Activated naive CD8-positive, alpha-beta T cell treated with anti-CD3 and anti-CD28 coated beads, Interleukin-2, amount 50 U/mL, for 16 hours (primary cell): ENCODE measurements at places on chromosomes 5 and 9.

DNA sequence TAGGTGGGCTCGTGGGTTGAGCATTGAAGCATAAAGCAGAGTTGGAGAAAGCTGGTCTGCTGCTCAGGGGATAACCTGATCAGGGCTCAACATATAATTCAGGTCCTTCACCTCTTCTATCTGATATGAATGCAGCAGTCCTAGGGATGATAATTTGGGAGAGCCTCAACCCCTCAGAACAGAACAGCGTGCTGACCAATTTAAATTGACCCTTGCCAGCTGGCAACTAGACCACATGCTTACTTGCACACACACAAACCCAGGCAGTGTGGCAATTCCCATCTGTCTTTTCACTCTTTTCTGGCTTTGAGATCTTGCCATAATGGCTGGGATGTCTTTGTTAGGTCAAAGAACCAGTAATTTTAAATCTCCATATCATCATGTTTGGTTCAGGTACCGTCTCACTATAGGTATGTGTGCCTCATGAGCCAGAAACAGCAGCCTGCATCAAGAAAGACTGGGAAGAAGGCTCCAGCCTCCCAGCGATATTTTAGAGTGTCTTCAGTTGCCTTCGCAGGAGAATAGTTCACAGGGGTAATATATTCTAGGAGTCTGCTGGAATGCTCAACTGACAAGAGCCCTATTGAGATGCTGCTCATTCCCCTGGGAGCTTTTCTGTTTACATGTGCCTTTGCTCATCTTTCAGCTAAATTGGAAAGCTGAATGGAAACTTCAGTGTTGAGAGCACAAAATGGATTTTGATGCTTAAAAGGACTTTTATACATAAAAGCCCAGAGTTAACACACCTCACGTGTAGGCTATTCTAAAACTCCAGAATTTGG is 497.6 kb downstream of the RASEF start:
- no peak for DNase-seq

DNA sequence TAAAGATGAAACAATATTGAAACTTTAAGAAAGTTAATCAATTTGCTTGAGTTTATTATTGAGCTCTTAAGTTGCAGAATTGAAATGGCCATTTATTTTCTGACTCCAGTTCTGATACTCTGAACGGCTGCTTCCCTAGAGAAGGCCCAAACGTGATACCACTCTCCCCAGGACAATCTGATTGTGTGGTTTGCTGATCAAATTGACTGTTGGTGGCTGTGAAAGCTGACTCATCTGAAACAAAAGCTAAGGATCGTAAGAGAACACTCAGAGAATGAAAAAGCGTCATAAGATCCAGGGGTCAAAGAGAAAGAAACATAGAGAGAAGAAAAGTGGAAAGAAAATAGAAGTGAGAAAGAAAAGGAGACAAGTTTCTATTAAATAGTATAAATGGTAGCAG is 147.2 kb downstream of the IZUMO3 start:
- DNase-seq, result no peak

DNA sequence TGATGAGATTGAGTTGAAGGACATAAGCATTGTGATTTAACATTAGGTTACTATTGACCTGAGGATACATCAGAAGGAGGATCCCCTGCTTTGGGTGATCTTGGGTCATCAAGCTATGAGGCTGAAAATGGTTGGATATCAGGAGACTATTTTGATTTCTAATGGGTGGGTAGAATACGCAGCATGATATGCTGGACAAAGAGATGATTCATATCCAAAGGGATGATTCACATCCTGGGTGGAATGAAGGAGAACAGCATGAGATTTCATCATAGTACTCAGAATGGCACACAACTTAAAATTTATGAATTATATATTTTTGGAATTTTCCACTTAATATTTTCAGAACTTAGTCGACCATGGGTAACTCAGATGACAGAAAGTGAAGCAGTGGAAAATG is 1759.5 kb upstream of the C9orf72 start:
- no peak for DNase-seq

GRCh38 chr9:2790466-2790865 is 53.4 kb downstream of the PUM3 start:
- no peak for DNase-seq

- DNase-seq, result no peak
Measured at GRCh38 chr9:4828761-4829160, 36.0 kb downstream of the RCL1 start.

GRCh38 chr5:14595189-14595588 is 13.6 kb downstream of the OTULINL start:
- DNase-seq, result no peak

DNA sequence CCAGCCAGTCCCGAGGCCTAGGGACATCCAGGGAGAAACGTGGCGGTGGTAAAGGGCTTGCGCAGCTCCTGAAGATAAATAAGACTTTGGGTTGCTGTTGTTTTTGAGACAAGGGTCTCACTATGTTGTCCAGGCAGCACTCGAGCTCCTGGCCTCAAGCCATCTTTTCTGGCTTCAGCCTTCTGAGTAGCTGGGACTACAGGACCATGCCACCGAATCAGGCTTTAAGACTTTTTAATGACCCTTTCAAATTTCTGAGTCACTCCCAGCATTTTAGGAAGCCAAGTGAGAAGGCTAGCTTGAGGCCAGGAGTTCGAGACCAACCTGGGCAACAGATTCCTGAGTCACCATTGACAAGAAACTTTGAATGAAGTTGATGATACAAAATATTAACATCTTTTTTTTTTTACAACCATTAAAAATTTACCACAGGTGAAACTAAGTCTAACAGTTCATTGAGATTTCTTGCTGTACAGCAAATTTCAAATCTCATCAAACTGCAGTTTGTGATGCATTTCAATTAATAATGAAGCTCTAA is 817 bp upstream of the GNE start:
- no peak for DNase-seq

GRCh38 chr5:53469946-53470687 is 10.3 kb upstream of the FST start:
- DNase-seq, result no peak

DNA sequence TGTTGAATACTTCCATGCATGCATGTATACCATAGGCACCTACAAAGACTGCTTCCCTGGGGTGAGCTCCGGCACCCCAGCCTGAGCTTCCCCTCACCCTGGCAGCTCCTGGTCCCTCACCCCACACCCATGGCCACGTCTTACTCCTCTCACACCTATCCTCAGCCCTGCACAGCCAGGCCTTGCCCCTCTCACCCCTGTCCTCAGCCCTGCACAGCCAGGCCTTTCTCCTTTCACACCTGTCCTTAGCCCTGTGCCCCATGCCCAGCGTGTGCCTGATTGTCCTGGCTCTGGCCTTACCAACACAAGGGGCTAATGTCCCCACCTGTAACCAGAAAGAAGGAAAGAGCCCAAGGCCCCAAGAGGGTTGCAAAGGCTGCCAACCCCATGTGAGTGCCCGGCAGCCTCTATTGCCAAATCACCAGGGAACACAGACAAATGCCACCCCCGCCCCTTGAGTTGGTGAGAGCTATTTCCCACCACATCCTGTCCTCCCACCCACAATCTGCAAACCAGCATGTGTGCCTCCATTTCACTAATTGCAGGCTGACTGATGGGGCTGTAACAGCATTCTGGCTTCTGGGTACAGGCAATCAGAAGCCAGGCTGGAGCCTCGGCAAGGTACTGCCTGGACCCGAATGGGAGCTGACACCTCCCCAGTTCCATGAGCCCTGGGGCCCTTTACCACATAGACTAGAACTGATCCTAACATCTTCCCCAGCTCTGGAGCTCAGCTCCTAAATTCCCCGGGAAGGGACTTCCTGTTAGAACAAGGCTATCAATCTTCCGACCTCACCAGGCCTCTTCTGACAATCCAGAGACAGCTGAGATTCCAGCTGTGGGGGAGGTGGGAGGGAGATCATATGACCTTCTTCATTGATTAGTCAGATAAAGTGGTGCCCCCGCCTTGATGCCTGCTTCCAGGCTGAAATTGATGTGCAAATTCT is 78.2 kb downstream of the FAM114A2 start:
- DNase-seq, result no peak

GRCh38 chr5:99900302-99900852 is 634.8 kb upstream of the FAM174A start:
- no peak for DNase-seq

DNA sequence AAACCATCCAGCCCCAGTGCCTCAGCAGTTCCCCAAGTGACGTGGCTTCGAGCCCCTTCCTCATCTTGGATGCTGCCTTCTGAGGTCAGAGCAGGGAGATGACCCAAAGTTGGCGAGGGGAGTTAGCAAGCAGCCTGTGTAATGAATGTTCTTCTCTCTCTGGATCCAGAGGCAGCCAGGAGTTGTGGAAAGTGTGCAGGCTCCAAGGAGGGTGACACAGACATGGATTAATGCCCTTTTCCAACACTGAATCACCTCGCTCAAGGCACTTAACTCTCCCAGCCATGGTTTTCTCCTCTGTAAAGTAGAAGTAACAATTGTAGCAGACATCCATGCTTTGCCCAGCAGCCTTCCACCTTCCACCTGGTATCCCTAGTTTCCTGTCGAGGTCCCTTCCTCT is 64.6 kb upstream of the HAND1 start:
- no peak for DNase-seq

GRCh38 chr9:116792271-116792670 is 105.2 kb downstream of the TRIM32 start:
- no peak for DNase-seq

DNA sequence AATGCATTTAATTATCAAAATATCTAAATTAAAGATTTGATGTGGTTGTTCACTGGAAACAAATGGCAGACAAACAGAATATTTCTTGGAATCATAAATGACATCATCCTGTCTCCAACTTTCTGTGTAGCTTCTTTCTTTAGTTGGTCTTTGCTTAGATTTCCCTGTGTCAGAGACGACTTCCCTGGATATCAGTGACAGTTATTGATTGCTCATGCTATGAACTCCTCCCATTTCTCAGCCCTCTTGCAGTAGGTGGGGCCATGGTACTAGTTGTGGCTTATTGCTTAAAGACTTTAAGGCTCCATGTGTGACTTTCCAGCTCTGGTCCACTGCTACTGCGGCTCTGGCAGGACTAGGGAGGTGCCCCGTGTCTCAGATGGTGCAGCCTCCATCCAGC is 592.6 kb downstream of the MTRR start:
- DNase-seq, result no peak

DNA sequence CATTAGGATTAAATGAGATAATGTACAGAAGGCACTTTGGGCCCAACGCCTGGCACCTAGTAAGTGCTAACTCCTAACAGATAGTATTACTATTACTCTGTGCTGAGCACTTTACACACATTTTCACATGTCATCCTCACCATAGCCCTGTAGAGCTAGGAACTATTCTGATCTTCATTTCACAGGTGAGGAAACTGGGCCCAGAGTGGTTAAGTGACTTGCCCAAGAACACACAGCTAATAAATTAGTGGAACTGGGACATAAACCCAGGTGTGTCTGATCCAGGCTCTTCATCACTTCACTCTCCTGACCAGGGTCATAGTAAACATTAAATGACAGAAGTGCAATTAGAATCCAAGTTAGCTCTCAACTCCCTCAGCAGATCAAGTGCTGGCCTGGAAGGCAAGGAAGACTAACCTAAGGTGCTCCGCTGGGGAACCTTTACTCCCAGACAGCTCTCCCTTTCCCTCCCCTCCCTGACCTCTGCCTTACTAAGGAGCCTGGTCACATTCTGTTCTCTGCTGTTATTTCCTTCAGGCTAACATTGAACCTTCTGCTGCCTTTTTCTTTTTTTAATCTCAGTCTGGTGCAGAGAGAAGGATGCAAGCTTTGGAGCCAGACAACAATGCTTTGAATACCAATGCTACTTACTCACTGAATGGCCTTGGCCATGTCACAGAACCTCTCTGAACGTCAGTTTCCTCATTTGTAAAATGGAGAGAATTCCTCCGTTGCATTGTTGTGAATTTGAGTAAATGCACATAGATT is 4.1 kb upstream of the ADRA1B start:
- DNase-seq, result no peak

- no peak for DNase-seq
Measured at GRCh38 chr5:58486290-58486689, 4.9 kb upstream of the GAPT start.

GRCh38 chr5:41524174-41524573 is 13.8 kb upstream of the PLCXD3 start:
- no peak for DNase-seq

DNA sequence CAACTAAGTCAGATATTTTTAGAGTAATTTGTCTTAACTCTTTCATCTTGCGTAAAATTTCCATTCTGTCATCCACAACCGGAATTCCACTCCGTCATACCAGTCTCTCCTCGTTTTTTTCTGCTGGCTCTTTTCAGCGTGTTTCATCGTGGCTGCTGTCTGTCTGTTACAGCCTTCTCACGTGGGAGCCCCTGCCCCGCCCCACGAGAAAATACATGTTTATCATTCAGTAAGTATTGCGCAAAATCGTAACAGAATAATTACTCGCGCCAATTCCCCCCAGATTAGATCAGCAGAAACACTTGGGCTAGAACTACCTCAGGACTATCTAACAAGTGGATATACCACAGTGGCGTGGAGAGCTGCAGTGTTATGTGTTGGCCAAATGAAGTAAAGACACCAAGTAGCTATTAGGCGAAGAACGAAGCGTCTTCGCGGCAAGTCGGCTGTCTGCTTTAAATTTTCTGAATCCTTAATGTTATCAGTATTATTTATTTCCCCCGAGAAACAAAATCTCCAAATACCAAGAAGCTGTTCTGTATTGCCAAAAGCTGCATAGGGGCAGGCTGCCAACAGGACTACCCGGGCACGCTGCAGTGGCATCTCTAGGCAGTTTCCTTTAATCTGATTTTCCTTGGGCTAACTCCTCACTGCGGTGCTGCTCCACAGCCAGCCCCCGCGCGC is 566 bp upstream of the FOCAD start:
- no peak for DNase-seq

DNA sequence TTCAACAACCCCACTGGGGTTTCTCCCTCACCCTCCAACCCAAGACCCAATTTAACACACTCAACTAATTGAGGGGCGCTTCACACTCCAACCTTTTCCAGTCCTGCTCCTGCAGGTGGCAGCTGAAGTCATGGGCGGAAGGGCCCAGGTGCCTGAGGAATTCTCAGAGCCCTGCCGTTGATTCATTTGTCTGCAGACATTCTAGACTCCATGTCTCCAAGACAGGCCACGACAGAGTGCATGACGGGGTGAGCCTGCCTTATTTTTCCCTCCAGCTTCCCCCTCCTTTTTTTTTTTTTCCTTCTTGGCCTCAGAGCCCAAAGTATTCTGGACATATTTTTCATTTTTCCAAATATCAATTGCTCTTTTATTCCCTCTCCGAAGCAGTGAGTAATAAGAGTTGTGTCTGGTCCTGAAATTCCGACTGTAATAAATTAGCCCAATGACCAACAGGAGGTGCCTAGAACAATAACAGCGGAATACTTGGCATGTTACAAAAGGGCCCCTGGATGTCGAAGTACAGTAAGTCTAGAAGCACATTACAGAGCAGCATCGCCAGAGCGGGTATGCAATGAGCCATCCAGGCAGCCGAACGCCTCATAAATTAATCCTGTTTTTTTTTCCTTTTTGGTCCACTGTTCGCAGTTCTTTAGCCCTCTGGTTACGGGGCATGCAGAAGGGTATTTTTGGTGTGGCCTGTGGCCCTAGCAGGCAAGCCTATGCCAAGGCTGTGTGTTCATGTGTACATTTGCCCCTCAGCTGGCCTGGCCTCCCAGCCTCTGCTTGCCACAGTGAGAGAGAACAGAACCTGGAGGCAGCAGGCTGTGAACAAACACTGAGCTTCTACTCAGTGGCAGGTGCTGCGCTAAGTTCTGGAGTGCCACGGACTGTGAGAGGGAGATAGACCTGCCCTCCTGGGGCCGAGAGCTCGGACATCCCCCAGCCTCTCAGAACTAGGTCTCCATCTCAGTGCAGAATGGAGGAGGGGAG is 8.6 kb upstream of the SMIM23 start:
- no peak for DNase-seq

GRCh38 chr5:58934629-58935097 is 351.8 kb downstream of the RAB3C start:
- no peak for DNase-seq
